ENCODE measurements at places on chromosomes 2 and 18.

- DNase-seq, result no peak
Measured at GRCh38 chr18:8450013-8450412, 159.2 kb upstream of the RAB12 start.

DNA sequence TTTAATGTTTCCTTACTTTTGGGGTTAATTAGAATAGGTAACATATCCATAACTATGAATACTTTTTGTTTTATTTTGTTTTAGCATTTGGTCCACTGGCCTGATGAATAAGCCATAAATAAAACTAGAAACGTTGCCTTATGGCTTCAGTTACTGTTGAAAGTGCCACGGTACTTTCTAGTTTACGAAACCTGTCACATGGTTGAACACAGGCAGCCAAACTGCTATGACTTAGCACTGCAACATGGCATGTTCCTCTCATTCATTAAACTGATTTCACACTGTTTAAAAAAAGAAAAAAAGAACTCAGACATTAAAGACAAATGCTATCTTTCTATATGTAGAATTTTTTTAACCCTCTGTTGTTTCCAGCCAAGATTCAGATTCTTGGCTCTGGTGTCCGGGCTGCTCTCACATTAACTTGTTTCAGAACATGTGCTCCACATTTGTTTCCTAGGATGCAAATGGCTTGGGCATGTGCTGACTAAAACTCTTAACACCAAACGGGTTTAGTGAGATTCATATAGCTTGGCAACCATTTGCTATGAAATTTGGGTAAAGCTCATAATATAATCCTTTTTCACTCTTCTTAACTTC is 323.9 kb upstream of the RND3 start:
- no peak for DNase-seq

GRCh38 chr18:59470561-59471121 is 111.6 kb upstream of the LMAN1 start:
- no peak for DNase-seq

GRCh38 chr2:184312970-184313369 is 285.4 kb upstream of the ZNF804A start:
- DNase-seq, result no peak

DNA sequence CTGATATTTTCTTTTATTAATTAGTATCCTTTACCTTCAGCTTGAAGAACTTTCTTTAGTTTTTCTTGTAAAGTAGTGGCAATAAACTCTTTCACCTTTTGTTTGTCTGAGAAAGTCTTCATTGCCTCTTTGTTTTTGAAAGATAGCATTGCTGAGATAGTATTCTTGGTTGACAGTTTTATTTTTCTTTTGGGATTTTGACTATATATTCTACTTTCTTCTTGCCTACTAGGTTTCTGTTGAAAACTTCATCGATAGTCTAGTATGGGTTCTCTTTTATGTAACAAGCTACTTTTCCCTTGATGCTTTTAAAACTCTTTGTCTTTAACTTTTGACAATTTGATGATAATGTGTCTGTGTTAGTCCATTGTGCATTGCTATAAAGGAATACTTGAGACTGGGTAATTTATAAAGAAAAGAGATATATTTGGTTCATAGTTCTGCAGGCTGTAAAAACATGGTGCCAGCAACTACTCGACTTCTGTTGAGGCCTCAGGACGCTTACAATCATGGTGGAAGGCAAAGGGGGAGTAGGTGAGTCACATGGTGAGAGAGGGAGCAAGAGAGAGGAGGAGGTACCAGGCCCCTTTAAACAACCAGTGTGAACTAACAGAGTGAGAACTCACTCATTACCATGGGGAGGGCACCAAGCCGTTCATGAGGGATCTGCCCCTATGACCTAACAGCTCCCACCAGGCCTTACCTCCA is 12.0 kb downstream of the CCDC150 start:
- no peak for DNase-seq

DNA sequence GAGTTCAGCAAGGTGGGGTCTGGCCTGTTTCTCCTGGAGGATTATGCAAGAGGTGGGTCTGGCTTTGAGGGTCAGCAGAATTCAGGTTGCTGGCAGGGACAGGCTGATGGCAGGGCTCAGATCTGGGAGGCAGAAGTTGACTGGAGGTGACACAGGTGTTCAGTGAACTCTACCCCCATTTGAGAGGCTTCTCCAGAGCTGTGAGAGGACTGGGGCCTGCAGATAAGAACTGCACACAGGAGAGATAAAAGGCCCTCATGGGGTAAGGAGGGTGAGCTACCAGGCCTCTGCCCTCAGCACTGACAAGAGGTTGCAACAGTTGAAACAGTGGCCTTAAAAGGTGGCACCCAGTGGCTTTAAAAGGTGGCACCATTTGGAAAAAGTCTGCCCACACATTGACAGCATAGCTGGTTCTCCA is 13.1 kb downstream of the MOCOS start:
- DNase-seq, result peak; percentile 19

GRCh38 chr2:59889305-59889704 is 664.1 kb downstream of the BCL11A start:
- no peak for DNase-seq

DNA sequence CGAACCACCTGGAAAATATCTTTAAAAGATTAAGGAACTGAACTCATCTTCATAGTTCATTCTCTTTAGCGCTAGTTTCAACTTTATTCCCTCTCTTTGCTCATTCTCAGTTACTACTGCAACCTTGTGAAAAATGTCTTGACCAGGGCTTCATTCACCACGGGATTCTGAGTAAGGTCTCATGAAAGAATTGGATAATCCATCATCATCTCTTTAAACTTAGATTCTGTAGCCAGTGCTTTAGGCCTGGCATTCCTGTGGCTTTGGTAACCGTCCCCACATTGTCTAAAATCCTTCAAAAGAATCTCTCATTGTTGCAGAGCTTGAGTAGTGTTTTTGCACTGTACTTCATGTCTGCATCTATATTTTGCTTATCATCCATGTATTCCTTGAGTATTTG is 229.5 kb downstream of the ETAA1 start:
- no peak for DNase-seq

- no peak for DNase-seq
Measured at GRCh38 chr2:165239856-165240515, 772 bp downstream of the SCN2A start.

- DNase-seq, result no peak
Measured at GRCh38 chr2:120344976-120345581, 857 bp upstream of the INHBB start.

GRCh38 chr2:23293731-23294130 is 91.2 kb upstream of the KLHL29 start:
- no peak for DNase-seq

GRCh38 chr2:207558079-207558491 is 28.3 kb downstream of the CREB1 start:
- DNase-seq, result no peak

DNA sequence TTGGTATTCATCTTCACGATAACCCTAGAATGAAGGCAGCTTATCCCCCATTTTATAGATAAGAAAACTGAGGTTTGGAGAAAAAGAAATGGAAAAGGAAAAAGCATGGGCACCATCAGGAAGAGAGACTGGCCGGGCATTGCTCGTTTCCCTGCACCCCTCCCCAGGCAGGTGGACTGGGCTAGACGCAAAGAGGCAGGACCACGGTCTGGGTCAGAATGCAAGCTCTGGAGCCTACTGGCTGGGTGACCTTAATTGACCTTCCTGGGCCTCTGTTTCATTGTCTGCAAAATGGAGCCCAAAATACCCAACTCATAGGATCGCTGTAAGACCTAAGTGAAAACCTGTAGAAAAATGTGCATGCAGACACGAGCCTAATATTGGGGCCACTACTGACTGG is 135.3 kb upstream of the GLI2 start:
- DNase-seq, result no peak

- no peak for DNase-seq
Measured at GRCh38 chr2:241522477-241522876, 14.1 kb upstream of the STK25 start.

- no peak for DNase-seq
Measured at GRCh38 chr18:47899107-47899840, 31.2 kb downstream of the SMAD2 start.

- no peak for DNase-seq
Measured at GRCh38 chr2:177329064-177329463, 63.5 kb upstream of the AGPS start.

DNA sequence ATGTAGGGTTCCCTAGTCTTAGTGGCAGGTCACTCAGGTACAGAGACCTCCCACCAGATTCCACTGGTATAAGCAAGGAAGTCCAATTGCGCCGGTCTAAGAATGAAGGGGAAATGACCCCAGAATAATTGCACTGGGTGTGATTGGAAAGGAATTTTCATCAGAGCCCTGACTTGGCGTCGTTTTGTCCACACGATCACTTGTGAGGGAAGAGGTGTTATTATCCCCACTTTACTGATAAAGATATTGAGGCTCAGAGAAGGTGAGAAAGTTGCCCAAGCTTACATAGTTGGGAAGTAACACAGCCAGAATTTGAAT is 61.5 kb downstream of the CIB4 start:
- DNase-seq, result no peak

DNA sequence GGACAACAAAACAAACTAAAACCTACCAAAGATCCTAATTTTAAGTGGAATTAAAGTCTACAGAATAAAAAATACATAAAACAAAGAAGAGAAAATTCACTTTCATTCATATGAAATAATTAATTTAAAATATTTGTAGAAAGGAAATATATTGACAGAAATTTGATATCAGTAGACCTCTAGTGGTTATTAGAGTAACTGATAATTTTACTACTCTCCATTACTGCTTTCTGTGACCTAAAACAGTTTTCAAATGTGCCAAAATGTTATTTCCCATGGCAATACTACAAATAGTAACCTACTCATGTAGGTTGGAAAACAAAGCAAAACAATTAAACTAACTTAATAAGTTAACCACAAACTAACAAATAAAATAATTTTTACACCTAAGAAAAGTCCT is 147.1 kb downstream of the NOL4 start:
- no peak for DNase-seq

- no peak for DNase-seq
Measured at GRCh38 chr2:234411793-234412192, 85.1 kb downstream of the ARL4C start.
